ENCODE measurements at places on chromosomes 6 and 20.

DNA sequence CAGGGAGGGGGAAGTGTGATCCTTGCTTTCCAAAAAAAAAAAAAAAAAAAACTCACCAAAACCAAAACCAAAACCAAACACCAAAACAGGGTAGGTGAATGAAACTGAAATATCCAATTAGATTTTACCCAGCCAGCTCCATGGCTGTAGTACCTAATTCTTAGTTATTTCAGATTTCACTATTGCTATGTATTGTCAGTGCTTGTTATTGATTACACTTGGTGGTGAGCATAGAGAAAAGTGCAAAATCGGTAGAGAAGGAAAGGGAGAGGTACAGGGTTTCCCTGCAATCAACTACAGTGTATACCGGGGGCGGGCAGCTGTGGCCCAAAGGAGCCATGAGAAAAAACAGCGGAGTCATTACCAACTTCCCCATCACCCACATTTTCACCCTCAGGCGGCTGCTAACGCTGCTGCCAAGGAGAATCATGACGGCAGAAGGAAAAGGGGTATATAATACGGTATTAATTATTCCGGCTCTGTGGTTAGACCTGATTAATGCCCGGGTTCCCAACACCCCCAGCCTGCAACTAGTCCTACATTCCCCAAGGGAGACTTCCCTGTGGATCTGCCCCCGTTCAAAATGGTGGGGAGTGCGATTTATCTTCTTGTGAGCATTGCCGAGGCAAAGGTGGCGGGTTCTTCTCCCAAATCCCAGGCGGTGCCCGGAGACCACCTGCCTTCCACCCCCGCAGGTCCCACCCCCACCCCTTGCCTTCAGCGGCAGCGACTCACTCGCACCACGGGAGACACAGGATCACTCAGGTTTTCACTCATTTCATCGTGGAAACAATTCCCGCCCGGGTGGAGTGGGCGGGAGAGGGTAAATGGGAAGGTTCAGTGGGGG, at the start of gene C6orf62:
TSS of gene C6orf62 (minus strand) at position 30 of the 847 bp plus-strand sequence. CDS start 486 bp downstream, outside the sequence.
- no peak for DNase-seq
- peaks cover 13% of the 10 kb centered on the region for H3K36me3 ChIP-seq
- peak within 1 kb of the TSS; percentile 100 for H3K27ac ChIP-seq
- no peaks in the 10 kb centered on the region for H3K27me3 ChIP-seq

GRCh38 chr20:43579861-43580793, 10.6 kb upstream of the IFT52 start:
- no peaks in the 10 kb centered on the region for H3K4me1 ChIP-seq
- DNase-seq = no peak
- H3K27me3 ChIP-seq = no peaks in the 10 kb centered on the region
- H3K27ac ChIP-seq = no peak overlapping the region
- H3K4me3 ChIP-seq = no peak overlapping the region

DNA sequence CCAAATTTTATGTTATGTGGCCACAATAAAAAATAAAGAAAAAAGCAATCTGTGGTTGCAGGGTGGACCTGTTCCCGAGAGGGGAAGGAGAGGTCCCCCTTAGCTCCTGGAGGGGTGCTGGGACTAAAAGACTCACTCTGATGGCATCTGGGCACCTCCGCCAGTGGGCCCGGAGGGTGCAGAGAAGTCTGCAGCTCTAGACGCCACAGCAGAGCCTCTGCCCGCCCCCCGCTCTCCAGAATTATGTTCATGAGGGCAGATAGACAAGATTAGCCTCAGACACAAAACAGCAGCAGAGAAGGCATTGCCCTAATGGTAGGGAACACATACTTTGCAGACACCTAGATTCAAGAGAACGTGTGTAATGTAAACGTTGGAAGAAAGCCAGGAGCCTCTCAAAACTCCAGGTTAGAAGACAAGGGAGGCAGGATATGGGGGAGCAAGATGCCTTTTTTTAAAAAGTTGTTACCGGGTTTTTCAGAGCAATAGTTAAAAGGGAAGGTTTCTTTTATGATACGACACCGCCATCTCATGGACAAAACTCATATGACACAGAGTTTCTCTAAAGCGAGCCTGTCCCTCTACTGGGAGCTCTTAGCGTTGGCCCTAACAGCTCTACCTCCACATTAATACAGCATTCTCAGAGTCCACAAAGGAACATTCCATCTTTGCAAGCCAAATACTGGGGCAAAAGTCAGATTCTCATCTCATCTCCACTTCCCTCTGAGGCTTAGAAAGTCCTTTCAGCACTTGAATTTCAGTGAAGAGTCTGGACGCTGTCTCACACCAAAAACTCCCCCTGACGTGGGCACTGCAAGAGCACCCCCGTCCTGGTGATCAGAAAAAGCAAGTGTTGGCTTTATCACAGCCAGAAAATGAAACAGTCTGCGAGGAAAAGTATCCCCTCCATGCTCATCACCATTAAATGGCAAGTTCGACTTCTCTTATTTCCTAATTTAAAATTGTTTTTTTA, 47.2 kb downstream of the FOXF2 start:
- peaks cover 50% of the 10 kb centered on the region for H3K27me3 ChIP-seq
- H3K36me3 ChIP-seq = no peaks in the 10 kb centered on the region
- no peak overlapping the region for H3K27ac ChIP-seq
- H3K4me3 ChIP-seq = no peak overlapping the region
- no peaks in the 10 kb centered on the region for H3K4me1 ChIP-seq
- peak; percentile 81 for DNase-seq

- no peak overlapping the region for H3K4me3 ChIP-seq
- H3K36me3 ChIP-seq = no peaks in the 10 kb centered on the region
- no peak overlapping the region for H3K27ac ChIP-seq
- H3K4me1 ChIP-seq = peaks cover 4% of the 10 kb centered on the region
Observed at GRCh38 chr6:134400941-134401340, 83.0 kb upstream of the SGK1 start.

GRCh38 chr6:128335963-128336362, 184.4 kb downstream of the PTPRK start:
- H3K4me3 ChIP-seq = no peak overlapping the region
- peaks cover 7% of the 10 kb centered on the region for H3K36me3 ChIP-seq
- no peak for DNase-seq
- H3K27me3 ChIP-seq = no peaks in the 10 kb centered on the region
- H3K27ac ChIP-seq = no peak overlapping the region
- H3K4me1 ChIP-seq = peaks cover 14% of the 10 kb centered on the region

DNA sequence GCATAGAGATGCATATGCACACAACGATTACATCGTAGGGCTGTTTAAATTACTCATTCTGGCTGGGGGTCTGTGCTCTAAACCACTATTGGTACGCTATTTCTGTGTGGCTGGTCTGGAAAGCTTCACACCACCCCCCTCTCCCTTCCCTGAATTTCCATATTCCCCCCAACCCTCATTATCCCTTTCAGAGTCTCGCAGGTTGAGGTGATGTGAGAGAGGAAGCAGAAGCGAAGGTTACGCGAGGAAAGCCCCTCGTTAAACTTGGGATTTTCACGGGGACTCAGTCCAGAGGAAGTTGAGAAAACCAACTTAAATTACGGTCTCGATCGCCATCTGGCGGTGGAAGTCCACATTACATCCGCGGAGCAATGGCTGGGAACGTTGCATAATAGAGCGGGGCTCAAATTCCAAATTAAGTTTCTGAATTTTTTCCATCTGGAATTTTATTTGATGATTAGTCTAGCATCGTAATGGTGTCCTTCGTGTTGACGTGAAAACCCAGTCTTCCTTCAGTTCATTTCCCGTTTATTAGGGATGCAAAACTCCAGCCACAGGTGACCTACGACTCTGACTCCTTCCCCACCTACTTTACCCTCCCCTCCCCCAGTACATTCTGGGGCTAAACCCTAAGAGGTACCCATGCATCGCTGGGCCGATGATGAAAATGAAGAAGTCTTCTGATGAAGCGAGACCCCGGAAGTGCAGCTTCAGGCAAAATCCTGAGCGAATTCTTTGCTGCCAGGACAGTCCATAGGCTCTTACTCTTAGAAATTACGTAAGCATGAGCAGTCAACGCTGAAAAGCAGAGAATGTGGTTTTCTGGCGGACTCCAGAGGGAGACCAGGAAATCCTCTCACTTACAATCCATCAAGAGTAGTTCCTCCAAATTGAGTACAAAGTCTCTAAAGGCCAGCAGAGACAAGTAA, 19.7 kb downstream of the HLA-DOB start:
- DNase-seq = peak; percentile 90
- H3K27ac ChIP-seq = no peak overlapping the region
- H3K4me3 ChIP-seq = peak overlapping the region; percentile 70

- H3K27ac ChIP-seq = peak overlapping the region; percentile 57
- peaks cover 14% of the 10 kb centered on the region for H3K36me3 ChIP-seq
- H3K27me3 ChIP-seq = no peaks in the 10 kb centered on the region
- H3K4me3 ChIP-seq = no peak overlapping the region
- DNase-seq = no peak
Observed at GRCh38 chr20:9286501-9287461, 217.9 kb downstream of the PLCB4 start.

- no peaks in the 10 kb centered on the region for H3K36me3 ChIP-seq
- H3K27ac ChIP-seq = no peak overlapping the region
- peaks cover 11% of the 10 kb centered on the region for H3K4me1 ChIP-seq
- H3K4me3 ChIP-seq = no peak overlapping the region
- no peak for DNase-seq
Observed at GRCh38 chr6:157770946-157771345, 52.1 kb upstream of the SNX9 start.

DNA sequence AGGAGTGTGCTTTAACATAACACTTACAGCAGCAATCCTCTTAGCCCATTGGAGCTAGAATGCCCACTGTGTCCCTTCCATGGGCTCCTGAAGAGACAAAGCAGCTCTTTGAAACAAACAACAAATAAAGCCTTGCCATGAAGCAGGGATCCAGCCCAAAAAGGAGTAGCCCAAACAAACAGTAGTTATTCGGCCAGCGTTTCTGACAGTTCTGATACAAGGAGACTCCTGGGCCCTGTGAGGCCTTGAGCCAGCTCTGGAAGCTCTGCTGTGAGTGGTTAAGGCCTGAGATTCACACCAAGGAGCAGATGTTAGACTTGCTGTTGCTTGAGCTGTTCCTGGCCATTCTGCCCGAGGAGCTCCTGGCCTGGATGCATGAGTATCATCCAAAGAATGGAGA, 16.9 kb upstream of the ZSCAN16 start:
- H3K27me3 ChIP-seq = peaks cover 6% of the 10 kb centered on the region
- peaks cover 3% of the 10 kb centered on the region for H3K36me3 ChIP-seq
- H3K4me3 ChIP-seq = no peak overlapping the region
- no peak for DNase-seq
- no peak overlapping the region for H3K27ac ChIP-seq

GRCh38 chr6:122289762-122290539, 109.5 kb upstream of the HSF2 start:
- no peaks in the 10 kb centered on the region for H3K27me3 ChIP-seq
- no peak overlapping the region for H3K27ac ChIP-seq
- DNase-seq = no peak

- no peaks in the 10 kb centered on the region for H3K27me3 ChIP-seq
- H3K4me3 ChIP-seq = no peak overlapping the region
- H3K27ac ChIP-seq = no peak overlapping the region
- DNase-seq = no peak
- H3K4me1 ChIP-seq = peaks cover 53% of the 10 kb centered on the region
Observed at GRCh38 chr6:139149383-139149782, 14.5 kb downstream of the HECA start.

DNA sequence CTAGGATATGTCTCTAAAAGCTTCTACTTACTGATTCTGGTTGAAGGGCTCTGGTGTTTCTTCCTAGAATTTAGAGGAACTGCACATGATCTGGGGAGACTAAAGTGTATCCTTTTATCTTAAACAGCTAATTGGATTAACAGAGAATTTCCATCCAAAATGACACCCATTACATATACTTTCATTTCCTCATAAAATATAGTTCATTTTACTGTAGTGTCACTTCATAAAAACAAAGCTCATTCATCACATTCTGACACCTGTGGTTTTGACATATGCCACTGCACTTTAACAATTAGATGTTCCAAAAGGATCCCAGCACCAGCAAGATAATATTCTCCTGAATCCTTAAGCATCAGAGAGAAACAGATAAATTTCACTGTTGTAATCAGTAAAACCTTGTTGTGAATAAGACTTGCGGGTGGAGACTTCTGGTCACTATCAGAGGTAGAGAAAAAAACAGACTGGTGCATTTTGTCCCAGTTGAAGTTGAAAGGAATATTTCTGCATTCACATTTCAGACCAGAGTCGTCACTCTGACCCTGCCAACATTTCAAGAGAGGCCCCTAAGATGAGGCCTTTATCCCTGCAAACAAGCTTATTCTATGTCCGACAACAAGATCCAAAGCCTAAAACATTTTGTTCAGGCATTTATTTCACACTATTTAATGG, 175.3 kb upstream of the BMP5 start:
- H3K27me3 ChIP-seq = no peaks in the 10 kb centered on the region
- H3K36me3 ChIP-seq = no peaks in the 10 kb centered on the region
- H3K4me1 ChIP-seq = peaks cover 9% of the 10 kb centered on the region
- no peak for DNase-seq
- H3K27ac ChIP-seq = no peak overlapping the region
- no peak overlapping the region for H3K4me3 ChIP-seq

- peak overlapping the region; percentile 86 for H3K4me3 ChIP-seq
- H3K27ac ChIP-seq = peak overlapping the region; percentile 45
- no peaks in the 10 kb centered on the region for H3K27me3 ChIP-seq
- DNase-seq = no peak
- peaks cover 9% of the 10 kb centered on the region for H3K36me3 ChIP-seq
Observed at GRCh38 chr6:35454391-35455110, 2.4 kb downstream of the FANCE start.

DNA sequence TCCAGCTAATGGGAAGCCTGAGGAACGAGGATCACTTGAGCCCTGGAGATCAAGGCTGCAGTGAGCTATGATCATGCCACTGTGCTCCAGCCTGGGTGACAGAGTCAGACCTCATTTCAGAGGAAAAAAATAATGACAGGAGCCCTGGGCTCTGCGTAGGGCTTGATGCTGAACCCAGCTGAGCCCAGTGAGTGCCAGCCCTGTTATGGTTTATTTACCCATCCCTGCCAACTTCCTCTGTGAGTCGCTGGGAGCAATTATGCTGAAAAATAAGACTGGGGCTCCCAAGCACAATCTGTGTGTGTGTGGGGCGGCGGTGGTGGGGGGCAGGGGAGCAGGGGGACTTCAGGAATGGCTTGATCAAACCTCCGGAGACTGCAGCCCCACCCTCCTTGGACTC, 75.9 kb upstream of the PMEPA1 start:
- H3K27ac ChIP-seq = no peak overlapping the region
- no peaks in the 10 kb centered on the region for H3K36me3 ChIP-seq
- H3K4me3 ChIP-seq = no peak overlapping the region
- no peaks in the 10 kb centered on the region for H3K4me1 ChIP-seq
- H3K27me3 ChIP-seq = peaks cover 10% of the 10 kb centered on the region
- DNase-seq = no peak

- H3K27me3 ChIP-seq = peaks cover 44% of the 10 kb centered on the region
- no peaks in the 10 kb centered on the region for H3K4me1 ChIP-seq
- no peak overlapping the region for H3K27ac ChIP-seq
- H3K4me3 ChIP-seq = no peak overlapping the region
- DNase-seq = no peak
Observed at GRCh38 chr6:31476515-31477139, 21.3 kb upstream of the MICB start.

- no peak overlapping the region for H3K4me3 ChIP-seq
- peaks cover 6% of the 10 kb centered on the region for H3K4me1 ChIP-seq
- no peaks in the 10 kb centered on the region for H3K27me3 ChIP-seq
- H3K36me3 ChIP-seq = no peaks in the 10 kb centered on the region
- H3K27ac ChIP-seq = no peak overlapping the region
Observed at GRCh38 chr6:37083243-37084138, 78.0 kb downstream of the FGD2 start.

- H3K4me3 ChIP-seq = no peak overlapping the region
- no peaks in the 10 kb centered on the region for H3K4me1 ChIP-seq
- no peak for DNase-seq
- peaks cover 6% of the 10 kb centered on the region for H3K36me3 ChIP-seq
Observed at GRCh38 chr6:97019315-97019714, 94.8 kb downstream of the KLHL32 start.
